ENCODE measurements at places on chromosomes 13 and 19.
A peak's percentile ranks its signal among the peaks of the same experiment; 100 is the strongest.

GRCh38 chr13:105972811-105973590 lies 562.5 kb downstream of the EFNB2 start:
- DNase-seq, result no peak

DNA sequence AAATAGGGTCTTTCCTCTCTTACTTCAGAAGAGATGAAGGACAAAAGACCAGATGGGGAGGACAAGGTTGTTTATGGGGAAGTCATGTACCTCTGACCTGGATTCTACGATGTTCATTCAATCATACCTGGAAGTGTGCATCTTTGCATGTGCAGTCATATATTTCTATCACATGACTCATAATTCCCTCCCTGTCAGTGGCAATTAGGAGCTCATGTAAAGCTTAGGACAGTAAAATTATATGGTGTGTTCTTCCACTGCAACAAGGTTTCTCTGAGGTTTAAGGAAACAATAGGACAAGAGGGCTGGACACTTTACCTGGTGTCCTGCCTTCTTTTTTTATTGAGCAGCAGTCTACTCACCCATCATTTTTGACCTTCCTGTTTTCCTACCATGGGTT lies 19.8 kb downstream of the CEACAM7 start:
- no peak for DNase-seq

DNA sequence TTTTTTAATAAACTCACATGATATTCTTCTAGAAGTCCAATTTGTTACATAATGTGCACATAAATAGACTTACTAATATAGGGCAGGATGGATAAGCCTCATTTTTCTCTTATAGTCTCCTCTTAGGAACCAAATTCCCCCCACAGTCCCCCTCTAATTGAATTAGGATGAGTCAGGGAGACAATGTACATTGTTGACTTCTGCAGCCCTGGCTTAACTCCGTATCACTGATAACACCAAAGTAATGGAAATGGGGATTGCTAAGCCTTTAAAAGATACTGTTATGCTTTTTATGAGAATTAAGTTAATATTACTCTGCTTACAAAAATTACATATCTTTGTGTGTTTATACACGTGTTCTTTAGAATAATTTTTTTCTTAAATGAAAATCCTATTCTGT lies 5.1 kb upstream of the PCDH9 start:
- no peak for DNase-seq

GRCh38 chr13:23432626-23433025 lies 876 bp downstream of the SACS start:
- DNase-seq, result no peak

- no peak for DNase-seq
Observed at GRCh38 chr13:45068036-45069001, 52.0 kb upstream of the GTF2F2 start.

DNA sequence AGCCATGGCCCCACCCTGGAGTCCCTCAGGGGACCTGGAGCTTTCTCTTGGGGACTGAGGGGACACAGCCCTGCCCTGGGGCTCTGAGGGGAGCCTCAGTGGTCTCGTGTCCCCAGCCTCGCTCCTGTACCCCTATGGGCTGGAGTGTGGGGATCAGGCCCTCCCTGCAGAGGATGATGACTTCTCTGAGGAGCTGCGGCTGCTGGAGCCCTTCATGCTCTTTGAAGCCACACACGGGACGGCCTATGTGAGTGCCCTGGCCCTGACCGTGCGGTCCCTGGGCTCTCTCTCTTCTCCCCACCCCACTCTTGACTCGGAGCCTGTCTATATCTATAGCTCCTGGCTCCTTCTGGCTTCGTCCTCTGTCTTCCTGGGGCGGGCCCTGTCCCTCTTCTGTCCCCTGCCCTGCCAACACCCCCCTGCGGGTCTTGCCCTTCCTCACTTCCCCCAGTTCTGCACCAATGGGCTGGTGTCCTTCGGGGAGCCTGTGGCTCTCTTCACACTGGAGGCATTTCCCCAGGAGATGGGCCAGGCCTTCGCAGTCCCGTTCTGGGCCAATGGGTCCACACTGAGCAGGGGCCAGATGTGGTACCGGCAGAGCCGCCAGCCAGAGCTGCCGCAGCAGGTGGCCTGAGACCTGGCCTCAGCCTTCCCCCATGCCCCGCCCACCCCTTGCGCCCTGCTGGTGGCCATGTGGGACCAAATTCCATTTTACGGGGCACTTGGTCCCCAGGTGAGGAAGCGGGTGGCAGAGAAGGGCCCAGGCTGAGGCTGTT lies 33.1 kb downstream of the HPN start:
- no peak for DNase-seq

GRCh38 chr19:10517760-10518443 lies 655 bp upstream of the S1PR5 start:
- peak; percentile 39 for DNase-seq

- DNase-seq, result peak; percentile 99
Observed at GRCh38 chr19:51703575-51704515, 10.7 kb downstream of the SPACA6 start.

GRCh38 chr19:41705393-41706174 lies 2.8 kb upstream of the CEACAM5 start:
- DNase-seq, result peak; percentile 41

DNA sequence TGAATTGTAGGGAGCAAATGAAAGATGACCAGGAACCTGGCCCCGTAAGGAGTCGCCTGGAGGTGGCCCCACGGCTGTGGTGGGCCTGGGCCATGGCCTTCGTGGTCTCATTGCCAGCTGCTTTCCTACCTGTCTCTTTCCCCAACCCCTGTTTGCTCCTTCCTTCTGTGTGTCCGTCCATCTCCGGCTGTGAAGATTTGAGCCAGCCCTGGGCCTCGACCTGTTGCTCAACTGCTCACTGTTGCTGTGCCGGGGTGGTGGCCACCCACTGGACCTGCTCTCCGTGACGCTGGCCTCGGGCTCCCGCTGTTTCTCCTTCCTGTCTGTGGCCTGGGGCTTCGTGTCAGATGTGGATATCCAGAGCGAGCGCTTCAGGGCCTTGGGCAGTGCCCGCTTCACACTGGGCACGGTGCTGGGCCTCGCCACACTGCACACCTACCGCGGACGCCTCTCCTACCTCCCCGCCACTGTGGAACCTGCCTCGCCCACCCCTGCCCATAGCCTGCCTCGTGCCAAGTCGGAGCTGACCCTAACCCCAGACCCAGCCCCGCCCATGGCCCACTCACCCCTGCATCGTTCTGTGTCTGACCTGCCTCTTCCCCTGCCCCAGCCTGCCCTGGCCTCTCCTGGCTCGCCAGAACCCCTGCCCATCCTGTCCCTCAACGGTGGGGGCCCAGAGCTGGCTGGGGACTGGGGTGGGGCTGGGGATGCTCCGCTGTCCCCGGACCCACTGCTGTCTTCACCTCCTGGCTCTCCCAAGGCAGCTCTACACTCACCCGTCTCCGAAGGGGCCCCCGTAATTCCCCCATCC lies 8.5 kb downstream of the DBP start:
- no peak for DNase-seq

DNA sequence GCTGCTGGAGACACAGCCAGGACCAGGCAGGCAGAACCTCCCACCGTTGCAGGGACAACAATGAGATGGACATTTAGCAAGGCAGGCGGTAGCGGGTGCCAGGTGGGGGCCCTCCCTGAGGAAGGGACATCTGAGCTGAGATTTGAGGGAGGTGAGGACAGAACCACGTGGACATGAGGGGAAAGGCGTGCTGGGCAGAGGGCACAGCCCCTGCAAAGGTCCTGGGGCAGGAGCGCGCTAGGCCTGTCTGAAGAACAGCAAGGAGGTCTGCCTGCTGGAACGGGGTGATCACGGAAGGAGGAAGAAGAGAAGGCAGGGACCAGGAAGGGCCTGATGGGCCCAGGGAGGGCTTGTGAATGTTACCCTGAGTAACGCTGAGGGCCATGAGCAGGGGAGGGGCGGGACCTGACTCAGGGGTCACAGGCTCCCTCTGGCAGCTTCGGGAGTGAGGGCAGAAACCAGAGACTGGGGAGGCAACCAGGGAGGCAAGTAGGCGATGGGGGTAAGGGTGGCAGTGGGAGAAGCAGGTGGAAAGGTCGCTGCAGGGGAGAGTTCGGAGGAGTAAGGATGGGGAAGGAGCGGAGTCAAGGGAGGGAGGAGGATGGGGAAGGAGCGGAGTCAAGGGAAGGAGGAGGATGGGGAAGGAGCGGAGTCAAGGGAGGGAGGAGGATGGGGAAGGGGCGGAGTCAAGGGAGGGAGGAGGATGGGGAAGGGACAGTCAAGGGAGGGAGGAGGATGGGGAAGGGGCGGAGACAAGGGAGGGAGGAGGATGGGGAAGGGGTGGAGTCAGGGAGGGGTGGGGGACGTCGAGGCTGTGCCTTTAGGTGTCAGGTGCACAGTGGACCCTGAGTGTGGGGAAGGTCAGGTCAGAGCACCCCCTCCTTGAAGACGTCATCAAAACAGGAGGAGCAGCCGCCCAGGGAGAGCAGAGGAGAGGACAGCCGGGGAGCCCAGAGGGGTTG lies 15.7 kb upstream of the B3GNT3 start:
- peak; percentile 21 for DNase-seq

DNA sequence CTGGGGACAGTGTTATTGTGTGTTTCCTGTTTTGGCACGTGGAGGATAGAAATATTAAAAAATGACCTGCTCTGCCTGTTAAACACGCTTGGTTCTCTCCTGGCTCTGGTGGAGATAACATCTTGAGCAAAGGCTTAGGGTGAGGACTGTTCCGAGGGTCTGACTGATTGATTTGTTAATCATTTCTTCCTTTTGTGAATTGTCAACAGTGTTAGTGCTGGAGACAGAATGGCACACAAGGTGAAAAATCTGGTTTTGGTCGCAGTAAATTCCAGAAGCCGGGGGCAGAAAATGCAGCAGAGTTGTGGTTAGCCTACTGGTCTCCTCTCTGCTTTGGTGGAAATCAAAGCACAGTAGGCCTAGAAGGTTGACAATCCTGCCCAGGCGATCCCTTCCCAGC lies 163.6 kb downstream of the FGF9 start:
- no peak for DNase-seq

- no peak for DNase-seq
Observed at GRCh38 chr13:100423375-100423774, 165.2 kb downstream of the GGACT start.

DNA sequence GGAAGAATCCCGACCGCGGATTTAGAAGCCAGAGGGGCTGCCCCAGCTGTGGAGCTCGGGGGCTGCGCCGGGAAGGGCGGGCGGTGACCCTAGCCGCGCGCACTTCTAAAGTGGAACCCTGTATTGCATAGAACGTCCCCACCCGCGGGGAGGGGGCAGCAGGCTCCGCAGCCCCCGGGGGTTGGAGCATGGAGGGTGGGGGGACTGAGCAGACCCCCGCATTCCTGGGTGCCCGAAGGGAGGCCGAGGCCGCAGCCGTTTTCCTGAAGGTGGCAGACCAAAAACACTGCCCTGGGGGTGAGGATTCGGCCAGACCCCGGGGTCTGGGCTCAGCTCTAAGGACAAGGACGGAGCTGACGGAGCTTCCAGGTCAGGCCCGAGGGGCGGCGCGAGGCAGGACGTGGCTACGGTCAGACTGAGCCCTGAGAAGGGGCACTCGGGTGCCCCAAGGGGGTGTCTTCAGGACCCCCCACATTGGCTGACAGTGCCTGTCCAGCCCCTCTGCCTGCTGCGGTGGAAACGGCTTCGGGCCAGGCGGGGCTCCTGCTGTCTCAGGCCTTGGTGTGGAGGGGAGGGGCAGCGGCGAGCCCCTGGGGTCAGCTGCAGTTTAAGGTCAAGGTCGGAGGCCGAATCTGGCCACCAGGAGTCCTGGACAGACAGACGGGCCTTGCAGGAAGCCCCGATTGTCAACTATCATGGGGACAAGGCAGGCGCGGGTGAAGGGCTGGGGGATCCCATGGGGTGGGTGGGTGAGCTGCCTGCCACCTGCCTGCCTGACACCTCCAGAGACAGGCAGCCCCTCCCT lies 12.6 kb downstream of the MKNK2 start:
- no peak for DNase-seq

DNA sequence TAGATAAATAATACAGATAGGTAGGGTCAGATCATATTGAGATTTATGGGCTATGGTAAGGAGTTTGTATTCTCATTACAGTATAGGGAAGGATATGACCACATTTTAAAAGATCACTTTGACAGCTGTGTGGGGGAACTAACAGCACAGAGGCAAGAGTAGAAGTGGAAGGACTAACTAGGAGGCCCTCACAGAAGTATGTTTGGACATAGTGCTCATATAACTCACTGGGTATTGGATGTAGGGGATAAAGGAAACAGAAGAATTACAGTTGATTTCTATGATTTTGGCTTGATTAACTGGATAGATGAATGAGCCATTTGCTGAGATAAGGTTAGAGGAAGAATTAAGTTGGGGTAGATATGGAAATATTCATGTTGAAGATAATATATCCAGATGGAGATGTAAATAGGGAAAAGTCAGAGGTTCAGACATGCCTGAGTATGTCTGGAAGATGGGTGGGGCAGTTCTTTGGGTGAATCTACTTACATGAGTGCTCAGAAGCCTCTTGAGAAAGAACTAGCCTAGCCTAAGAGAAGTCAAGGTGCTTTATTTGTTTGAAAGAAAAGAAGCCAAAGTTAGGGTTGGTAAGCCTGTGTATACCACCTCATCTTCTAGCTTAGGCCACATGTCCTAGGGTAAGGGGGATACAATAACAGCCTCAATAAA lies 133.4 kb downstream of the NDFIP2 start:
- DNase-seq, result no peak

DNA sequence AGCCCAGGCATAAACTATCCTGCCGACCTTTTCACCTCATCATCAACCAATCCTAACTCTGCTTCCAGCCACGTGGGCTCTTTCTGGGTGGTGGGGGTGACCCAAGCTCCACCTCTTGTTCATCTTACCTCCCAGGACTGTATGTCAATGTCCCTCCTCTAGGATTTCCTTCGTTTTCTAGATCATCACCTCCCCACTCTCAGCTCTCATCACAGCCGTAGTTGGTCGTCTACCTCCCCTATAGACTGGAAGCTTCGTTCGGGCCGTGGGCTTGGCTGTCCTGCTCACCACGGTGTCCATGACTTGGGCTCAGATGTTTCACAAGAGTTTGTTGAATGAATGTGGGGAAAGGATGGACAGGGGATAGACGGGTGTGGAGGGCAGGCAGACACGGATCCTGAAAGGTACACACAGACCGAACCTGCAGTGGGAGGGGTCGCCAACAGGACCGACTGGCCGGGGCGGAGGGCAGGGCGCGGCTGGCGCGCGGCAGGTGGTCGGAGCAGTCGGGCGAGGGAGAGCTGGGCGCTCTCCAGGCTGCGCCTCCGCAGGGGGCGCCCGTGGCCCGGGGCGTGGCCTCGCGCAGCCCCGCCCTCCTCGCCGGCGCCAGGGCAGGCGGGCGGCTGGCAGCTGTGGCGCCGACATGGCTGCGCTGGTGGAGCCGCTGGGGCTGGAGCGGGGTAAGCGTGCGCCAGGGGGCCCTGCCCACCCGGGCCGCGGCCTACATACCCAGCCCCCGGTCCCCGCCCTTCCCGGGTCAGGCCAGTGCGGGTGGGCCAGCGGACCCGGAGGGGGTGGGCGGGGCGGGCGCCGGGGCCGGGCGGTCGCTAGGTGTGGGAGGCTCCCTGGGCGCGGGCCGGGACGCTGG lies at the start of gene LIN7B:
TSS of gene LIN7B (plus strand) at position 609 of the 868 bp plus-strand sequence. CDS start at position 644, 35 bp downstream.
- peak; percentile 80 for DNase-seq

GRCh38 chr19:39334444-39334976 lies 1.3 kb downstream of the GMFG start:
- no peak for DNase-seq

GRCh38 chr19:46211201-46211881 lies 18.2 kb upstream of the IGFL1 start:
- no peak for DNase-seq
